ENCODE measurements at places on chromosomes 7 and 10.
A peak's percentile ranks its signal among the peaks of the same experiment; 100 is the strongest.

GRCh38 chr7:130430115-130430514 is 10.7 kb downstream of the CEP41 start:
- DNase-seq, result no peak

GRCh38 chr10:122164815-122165483 is 106.1 kb upstream of the BTBD16 start:
- DNase-seq, result no peak

DNA sequence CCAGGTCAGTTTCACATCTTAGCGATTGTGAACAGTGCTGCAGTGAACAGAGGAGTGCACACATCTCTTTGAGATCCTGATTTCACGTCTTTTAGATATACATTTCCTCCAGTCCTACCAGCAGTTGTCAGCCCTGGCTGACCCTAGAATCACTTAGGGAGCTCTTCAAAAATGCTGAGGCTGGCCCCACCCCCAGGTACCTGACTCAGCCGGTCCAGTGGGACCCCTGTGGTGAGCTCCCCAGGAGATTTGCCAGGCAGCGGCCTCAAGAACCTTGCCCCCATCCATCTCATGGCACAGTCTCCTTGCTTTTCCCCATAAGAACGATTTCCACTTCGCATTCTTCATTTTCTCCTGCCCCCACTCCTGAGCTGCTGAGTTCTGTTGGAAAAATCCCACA is 45.5 kb downstream of the TEX36 start:
- DNase-seq, result peak; percentile 26

DNA sequence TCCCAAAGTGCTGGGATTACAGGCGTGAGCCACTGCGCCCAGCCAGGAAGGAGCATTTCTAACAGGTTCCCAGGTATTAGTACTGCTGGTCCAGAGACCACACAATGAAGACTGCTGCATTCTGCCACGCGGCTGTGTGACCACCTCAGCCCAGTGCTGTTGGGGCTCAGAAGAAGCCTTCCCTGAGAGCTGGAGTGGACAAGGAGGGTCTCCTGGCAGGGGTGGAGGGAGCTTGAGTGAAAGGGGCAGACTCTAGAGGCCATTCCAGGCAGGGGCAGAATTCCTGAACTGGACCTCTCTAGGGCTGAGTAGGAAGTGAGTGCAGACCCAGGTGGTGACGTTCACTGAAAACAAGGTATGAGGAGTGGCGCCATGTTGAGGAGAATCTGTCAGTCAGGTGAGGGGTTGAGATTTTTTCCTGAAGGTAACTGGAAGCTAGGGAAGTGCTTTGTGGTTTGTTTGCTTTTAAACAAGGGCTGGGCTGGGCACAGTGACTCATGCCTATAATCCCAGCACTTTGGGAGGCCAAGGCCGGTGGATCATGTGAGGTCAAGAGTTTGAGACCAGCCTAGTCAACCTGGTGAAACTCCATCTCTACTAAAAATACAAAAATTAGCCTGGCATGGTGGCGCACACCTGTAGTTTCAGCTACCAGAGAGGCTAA is 67.6 kb downstream of the TACC2 start:
- no peak for DNase-seq

GRCh38 chr7:90455163-90456030 is 14.0 kb upstream of the PTTG1IP2 start:
- peak; percentile 39 for DNase-seq

- peak; percentile 85 for DNase-seq
Measured at GRCh38 chr10:11437391-11438142, 173.9 kb downstream of the USP6NL start.

DNA sequence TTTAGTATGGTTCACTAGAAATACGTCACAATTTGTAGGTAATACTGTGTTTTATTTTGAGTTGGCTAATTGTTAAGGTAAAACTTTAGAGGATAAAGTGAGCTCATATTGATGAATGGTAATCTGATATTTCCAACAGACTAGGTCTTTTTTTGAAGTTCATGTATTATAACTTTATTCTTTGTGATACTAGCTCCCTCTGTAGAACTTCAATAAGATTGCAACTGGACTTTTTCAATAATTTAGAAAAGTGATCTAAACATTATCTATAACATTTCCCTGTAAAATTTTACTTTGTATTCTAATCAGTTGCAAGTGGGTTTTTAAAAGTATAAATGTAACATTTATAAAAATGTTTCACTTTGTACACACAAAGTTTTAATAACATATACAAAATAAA is 83.5 kb downstream of the ADK start:
- DNase-seq, result no peak

GRCh38 chr10:48632166-48632565 is 27.3 kb upstream of the ARHGAP22 start:
- DNase-seq, result no peak

DNA sequence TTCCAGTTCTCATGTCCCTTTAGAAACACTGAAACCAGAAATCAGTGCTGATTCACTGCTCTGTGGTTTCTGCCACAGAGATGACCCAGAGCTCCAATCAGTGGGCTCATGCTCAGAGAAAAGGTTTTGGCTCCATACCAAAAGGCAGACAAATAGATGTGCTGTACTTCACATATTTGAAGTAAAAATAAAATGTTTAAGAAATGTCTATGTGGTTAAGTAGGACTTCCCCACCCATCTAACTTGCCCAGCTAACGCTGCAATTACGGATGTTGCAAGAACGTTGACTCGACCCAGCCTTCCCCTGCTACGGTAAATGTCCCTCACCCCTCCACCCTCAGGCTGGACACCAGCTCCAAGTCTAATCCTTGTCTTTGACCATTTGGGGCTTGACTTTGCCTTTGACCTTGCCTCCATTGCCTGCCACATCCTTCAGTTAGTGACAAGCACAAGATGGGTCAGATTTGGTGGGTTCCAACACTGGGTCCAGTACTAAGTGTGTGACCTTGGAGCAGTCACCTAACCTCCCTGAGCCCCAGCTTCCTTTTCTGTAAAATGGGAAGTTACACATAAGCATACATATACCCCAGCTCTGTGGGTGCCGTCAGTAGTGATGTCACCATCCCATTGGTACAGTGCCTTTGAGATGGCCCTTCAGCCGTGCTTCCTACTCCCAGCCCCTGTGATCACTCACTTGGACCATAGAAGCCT is 95.8 kb downstream of the CHST15 start:
- peak; percentile 14 for DNase-seq

- DNase-seq, result peak; percentile 1
Measured at GRCh38 chr10:54368984-54369383, 432.0 kb downstream of the PCDH15 start.

DNA sequence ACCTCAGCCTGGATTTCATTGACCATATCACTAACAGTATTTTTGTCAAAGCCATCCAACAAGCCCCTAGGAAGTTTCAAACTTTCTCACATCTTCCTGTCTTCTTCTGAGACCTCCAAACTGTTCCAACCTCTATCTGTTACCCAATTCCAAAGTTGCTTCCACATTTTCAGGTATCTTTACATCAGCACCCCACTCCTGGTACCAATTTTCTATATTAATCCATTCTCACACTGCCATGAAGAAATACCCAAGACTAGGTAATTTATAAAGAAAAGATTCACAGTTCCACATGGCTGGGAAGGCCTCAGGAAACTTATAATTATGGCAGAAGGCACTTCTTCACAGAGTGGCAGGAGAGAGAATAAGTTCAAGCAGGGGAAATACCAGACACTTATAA is 571.9 kb upstream of the PHF14 start:
- no peak for DNase-seq

GRCh38 chr10:68224810-68225209 is 7.1 kb downstream of the ATOH7 start:
- DNase-seq, result no peak

DNA sequence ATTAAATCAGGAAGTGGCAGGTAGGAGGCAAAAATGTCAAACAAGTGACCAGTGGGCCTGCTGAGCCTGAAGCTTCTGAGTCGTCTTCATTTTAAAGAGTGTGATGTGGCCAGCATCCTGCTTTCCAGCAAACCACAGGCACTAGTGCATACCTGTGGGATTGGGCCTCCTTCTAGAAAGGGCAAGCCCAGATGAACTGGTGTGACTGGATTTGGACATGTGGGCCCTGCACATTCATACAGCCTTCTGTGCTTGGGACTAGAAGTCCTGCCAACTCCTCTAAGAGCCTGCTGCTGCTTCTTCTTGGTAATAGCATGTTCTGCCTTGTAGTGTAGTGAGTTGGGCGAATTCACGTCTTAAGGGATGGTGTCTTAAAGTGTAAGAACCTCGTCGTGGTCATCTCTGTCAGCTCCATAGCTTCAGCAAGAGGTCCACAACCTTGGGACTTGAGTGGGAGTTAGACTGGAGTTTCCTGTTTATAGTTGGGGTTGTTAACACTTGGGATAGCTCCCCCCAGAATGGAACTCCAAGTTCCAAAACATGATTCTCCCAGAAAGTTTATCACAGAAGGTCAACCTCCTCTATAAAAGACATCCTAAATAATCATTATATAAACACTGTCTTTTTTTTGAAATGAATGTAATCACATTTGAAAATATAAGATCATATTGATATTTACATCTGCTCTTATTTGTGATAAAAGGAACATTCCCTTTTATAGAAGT is 11.2 kb downstream of the BMPER start:
- no peak for DNase-seq

- no peak for DNase-seq
Measured at GRCh38 chr10:20743942-20744341, 153.2 kb downstream of the NEBL start.

GRCh38 chr7:26356229-26356628 is 64.6 kb downstream of the SNX10 start:
- no peak for DNase-seq

GRCh38 chr10:60913071-60913470 is 30.9 kb downstream of the RHOBTB1 start:
- DNase-seq, result no peak

DNA sequence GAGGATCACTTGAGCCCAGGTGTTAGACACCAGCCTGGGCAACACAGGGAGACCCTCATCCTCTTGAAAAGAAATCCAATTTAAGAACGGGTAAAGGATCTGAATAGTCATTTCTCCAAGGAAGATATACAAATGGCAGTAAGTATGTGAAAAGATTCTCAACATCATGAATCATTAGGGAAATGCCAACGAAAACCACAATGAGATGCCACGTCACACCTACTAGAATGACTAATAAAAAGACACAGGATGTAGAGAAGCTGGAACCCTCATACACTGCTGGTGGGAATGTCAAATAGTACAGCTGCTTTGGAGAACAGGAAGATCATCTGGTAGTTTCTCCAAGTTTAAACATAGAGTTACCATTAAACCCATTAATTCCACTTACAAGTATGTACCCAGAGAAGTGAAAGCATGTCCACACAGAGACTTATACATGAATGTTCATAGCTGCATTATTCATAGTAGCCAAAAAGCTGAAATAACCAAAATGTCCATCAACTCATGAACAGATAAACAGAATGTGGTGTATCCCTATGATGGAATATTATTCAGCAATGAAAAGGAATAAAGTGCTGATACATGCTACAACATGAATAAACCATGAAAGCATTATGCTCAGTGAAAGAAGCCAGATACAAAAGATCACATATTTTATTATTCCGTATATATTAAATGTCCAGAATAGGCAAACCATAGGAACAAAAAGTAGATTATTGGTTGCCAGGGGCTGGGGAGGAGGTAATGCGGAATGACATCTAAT is 13.1 kb upstream of the ZMIZ2 start:
- no peak for DNase-seq

DNA sequence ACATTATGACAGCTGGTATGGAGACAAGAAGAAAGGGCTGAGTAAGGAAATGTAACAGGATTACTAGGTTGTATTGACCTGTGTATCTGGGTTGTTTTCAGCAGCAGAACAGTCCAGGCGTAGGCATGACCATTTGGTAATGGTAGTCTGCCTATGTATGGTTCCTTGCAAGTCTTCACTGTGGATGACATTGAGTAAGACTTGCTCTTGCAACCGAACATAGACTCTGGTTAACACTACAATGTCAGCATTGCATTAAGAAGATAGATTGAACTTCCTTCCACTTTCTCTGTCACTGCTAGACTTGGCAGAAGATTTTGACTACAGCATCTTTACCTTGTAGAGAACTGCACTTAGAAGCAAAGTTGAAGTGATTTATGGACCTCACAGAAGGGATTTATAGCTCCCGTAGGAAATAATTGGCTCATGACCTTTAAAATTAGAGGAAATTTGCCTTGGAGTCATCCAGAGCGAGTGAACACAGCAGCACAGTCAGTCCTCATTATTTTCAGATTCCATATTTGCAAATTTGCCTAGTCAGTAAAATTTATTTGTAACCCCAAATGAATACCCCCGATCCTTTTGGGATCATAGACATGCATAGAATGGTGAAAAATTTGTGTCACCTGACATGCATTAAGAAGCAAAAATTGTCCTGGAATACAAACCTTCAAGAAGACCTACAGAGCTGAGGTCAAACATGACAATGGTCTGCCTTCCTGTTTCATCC is 79.6 kb upstream of the STRIP2 start:
- no peak for DNase-seq

GRCh38 chr7:106031300-106032035 is 68.4 kb downstream of the CDHR3 start:
- peak; percentile 35 for DNase-seq

GRCh38 chr7:109752068-109752467 is 1182.4 kb downstream of the DNAJB9 start:
- no peak for DNase-seq

- no peak for DNase-seq
Measured at GRCh38 chr7:112286250-112287086, 80.0 kb downstream of the ZNF277 start.

DNA sequence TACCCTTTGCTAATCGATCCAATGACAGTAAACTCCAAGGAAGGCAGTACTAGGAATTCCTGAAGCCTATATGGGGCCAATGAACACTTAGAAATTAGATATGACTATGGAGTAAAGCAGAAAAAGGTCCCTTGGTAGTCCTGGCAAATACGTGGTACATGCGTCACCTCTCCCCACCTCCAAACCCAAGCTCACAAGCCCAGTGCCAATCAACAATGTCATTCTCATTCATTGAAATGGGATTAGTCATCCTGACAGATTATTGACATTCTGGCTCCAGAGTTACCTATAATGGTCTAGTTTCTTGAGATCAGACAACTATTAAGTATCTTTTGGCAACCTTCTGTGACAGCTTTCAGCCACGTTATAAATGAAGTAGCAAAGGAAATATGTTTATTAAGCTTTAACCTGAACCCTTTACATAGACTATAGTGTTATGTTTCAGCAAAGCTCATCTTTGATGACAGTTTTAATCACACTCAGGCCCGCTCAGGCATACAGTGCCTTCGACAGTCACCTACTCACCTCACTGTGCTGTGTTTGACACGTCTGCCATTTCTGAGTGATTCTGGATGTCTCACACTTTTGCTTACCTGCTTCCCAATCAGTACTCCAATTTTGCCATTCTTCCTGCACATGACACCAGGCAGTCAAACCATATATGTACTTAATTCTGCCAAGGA is 69.6 kb upstream of the ADO start:
- no peak for DNase-seq

DNA sequence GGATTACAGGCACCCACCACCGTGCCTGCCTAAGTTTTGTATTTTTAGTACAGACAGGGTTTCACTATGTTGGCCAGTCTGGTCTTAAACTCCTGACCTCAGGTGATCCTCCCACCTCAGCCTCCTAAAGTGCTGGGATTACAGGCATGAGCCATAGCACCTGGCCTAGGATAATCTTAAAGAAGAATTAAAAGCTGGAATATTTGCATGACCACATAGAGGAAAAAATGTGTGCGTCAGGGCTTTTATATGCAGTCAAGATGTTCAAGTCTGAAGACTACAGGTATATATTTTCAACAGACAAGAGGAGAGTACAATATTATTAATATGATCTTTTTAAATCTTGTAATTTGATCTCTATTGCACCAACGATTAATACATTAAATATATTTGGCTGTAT is 39.5 kb downstream of the GNG11 start:
- no peak for DNase-seq
